H7 (cell line): ENCODE measurements at places on chromosomes 3 and 15. TPM values are rescaled to one million over a fixed set of nuclear protein-coding genes. Genes with fewer than 3 reads are reported as not detected.

ZMAT3 gene
- total RNA-seq = 0.48 and 0.78 TPM in 2 replicates

ZNF860 gene
- total RNA-seq = 0.85 and 1.5 TPM in 2 replicates

GRCh38 chr3:15333099-15333955 is 941 bp upstream of the SH3BP5 start:
- DNase-seq = no peak

GRCh38 chr3:40044487-40044886 is 235.1 kb downstream of the MYRIP start:
- no peak for DNase-seq

GRCh38 chr3:188881954-188882641 is 289.7 kb upstream of the TPRG1 start:
- no peak for DNase-seq
